ENCODE measurements at places on chromosomes 1 and 21. TPM values are rescaled to one million over a fixed set of nuclear protein-coding genes. Genes with fewer than 3 reads are reported as not detected.
A peak's percentile ranks its signal among the peaks of the same experiment; 100 is the strongest.

DNA sequence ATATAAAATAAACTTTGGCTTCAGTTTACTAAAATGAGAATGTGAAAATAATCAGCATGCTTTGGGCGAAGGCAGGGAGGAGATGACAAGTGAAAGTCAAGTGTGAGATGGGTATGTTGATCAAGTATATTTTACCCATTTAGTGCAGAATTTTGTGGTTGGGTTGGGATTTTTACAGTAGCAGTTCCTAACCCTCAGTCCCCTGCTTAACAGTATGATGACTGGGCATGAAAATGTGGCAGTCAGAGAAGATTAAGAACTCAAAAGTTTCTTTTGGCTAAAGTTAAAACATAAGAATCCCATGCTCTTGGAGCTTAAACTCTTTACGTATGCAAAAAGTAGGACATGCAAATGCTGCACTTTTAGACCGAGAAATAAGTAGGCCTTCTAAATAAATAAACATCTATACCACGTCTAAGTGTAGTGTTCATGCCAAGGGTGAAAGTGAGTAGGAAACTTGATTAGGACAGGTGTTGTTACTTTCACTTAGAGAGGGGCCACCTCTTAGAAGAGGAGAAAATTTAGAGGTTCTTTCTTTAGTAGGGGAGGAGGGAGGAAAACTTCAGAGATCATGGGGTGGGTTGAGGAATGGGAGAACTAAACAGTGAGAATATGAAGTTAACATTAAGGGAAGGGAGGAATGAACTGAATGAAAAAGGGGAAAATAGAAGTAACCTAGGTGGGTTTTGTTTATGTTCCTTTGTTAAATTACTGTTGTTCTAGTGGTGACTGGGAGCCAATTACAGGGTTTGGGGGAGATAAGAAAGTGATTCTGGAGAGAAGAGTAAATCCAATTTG is 127.8 kb downstream of the OSBPL9 start:
- no peak for DNase-seq

DNA sequence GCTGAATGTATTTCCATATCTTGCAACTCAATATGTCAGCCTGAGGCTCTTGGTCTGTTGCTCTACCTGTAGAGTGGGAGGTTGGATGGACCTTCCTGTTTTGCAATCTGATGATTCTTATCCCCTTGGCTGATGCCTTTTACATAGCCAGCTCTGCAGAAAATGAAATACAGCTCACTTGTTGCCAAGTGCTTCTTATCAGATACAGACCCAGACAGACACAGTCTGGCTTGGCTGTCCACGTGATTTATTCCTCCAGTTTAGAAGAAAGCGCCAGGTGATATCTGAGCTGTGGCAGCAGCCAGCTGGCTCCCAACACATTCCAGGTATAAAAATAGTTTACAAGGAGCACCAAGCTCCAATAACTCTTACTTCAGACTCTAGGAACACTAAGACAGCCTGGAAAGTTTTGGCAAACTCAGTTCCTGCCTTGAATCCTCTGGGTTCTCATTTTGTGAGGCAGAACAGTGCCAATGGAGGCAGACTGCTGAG is 479.2 kb upstream of the USP24 start:
- DNase-seq: no peak

DNA sequence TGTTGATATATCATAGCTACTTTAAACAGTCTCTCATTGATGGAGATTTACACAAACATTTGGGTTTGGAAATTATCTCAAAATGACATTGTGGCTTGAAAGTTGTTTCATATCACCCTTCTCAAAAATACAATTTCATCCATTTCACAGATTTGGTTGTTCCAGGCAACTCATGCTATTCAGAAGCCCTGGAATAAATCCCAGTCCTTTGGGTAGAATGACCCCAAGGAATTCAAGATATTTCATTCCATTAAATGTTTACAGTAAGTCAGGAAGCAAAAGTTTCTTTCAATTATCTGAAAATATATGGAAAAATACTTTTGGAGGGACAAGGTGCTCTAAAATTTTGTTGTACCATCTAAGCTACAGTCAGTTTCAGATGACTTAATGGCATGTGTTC is 27.1 kb downstream of the MPZL1 start:
- peak; percentile 17 for DNase-seq

DNA sequence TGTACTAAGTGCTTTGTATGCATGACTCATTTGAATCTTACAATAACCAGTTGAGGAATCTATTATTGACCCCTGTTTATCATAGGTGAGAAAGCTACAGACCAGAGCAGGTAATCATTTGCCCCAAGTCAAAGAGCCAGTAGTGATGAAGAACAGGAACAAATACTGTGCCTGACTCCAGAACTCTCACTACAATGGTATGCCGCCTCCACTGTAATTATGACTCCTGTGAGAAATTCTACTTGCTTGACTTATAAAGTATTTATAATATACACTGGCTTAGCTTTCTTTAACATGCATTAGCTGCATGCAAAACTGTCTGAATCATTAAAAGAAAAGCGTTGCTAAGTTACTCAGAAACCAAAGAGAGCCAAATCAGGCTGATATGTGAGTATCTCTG is 92.6 kb downstream of the ZNF281 start:
- DNase-seq: no peak

GRCh38 chr1:42756956-42757891 is 9.6 kb downstream of the P3H1 start:
- no peak for DNase-seq

DNA sequence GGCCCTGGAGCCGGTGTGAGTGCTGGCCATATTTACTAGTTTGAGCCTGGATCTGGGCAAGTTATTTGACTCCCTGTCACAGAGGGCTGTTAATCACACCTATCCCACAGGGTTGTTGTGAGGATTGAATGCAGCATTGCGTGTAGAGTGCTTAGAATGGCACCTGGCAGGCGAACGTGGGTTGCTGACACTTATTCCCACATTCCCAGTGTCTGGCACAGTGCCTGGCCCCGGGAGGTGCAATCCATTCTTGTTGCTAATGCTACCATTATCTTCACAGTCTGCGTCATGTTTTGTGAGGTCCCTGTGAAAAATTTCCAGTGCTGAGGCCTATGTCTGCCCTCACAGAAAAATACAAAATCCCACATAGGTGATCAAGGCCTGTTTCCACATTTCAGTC is 66.1 kb downstream of the CD2 start:
- peak; percentile 83 for DNase-seq

GRCh38 chr1:169523904-169524303 is 38.2 kb upstream of the SLC19A2 start:
- no peak for DNase-seq

DNA sequence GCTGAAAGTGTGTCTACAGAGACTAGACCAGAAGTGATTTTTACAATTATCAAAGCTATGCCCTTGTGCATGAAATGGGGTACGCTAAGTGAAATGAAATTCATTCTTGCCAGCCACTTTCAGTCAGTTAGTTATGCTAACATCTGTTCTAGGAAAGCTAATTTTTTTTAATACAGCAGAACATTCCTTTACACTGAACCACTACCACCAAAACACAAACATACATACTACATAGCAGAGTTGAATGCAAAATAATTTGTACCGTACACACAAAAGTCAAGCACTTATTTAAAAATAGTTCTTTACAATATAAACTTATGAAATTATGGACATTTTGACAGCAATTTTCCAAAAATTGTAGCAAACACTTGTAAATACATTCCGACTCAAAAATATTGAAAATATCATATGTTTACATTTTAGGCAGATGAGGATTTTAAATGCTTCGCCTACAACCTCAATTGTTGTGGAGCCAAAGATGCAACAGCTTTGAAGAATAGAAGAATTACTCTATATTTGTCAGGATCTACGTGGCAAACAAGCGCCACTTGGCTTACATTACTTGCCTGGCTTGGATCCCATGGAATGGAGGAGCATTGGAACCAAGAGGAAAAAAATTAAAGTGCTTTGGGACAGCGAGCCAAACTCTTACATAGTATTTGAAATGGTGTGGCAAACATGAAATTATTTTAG is 30.6 kb downstream of the WLS start:
- DNase-seq: peak; percentile 73

- DNase-seq: no peak
Measured at GRCh38 chr1:178057141-178057765, 36.7 kb upstream of the RASAL2 start.

- no peak for DNase-seq
Measured at GRCh38 chr21:44795342-44795741, 6.3 kb downstream of the UBE2G2 start.

- DNase-seq: no peak
Measured at GRCh38 chr1:194341587-194341986, 1155.2 kb upstream of the B3GALT2 start.

GRCh38 chr1:82515650-82516049 is 714.9 kb downstream of the ADGRL2 start:
- no peak for DNase-seq

DNA sequence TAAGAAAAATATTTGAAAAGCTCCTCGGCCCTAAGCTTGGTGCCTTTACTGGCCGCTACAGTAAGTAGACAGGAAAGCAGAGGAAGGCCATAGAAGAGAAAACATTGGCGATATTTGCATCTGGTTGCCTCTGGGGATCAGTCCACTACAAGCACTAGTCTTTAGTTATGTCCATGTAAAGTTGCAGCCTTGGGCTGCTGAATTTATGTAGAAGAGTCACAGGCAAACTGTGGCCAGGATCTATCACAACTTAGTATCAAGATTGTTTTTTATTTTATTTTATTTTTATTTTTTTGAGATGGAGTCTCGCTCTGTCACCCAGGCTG is 228.7 kb upstream of the CAMK1G start:
- no peak for DNase-seq

- DNase-seq: peak; percentile 80
Measured at GRCh38 chr1:222757646-222758268, 20.8 kb downstream of the FAM177B start.

GRCh38 chr21:32366191-32366590 is 26.6 kb downstream of the URB1 start:
- no peak for DNase-seq

GRCh38 chr1:228039986-228040385 is 33.2 kb downstream of the WNT3A start:
- no peak for DNase-seq

GRCh38 chr21:45834821-45835293 is 146.7 kb upstream of the COL6A1 start:
- no peak for DNase-seq

DNA sequence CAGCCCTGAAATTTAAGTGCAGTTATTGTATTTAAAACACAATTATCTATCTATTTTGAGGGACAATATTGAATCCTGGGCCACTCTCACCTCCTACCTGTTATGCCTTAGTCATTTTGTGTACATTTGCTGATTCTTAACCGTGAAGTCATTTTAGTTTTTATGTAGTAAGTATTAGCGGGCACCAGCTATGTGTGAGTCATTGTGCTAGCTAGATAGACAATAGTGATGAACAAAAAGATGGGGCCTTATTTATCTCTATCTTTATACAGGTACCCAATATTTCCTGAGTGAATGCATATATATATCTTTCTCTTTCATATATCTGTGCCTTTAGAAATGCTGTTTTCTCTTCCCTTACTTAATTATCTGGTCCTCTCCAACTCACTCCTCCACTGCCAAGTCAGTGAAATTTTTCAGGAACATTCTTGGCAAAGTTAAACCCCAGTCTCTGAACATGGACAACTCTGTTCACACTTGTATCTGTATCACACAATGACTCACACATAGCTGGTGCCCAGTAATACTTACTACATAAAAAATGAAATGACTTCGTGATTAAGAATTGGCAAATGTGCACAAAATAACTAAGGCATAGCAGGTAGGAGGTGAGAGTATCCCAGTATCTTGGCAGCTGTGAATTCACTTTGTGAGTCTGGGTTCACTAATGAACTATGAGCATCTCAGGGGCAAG is 166.0 kb upstream of the C8B start:
- DNase-seq: no peak

- no peak for DNase-seq
Measured at GRCh38 chr1:196649990-196650389, 1.9 kb upstream of the CFH start.

- no peak for DNase-seq
Measured at GRCh38 chr1:1122981-1123480, 7.1 kb upstream of the C1orf159 start.

- no peak for DNase-seq
Measured at GRCh38 chr1:244254467-244254866, 197.2 kb downstream of the ADSS2 start.

- DNase-seq: no peak
Measured at GRCh38 chr1:111571239-111571638, 48.4 kb upstream of the RAP1A start.

- DNase-seq: no peak
Measured at GRCh38 chr1:70440642-70441391, 29.7 kb downstream of the CTH start.

The AIRE gene
- polyA plus RNA-seq: 0.05 TPM

The REN gene
- not detected for polyA plus RNA-seq

The KCNE2 gene
- 0.46 TPM for polyA plus RNA-seq

The NEGR1 gene
- polyA plus RNA-seq: 22.3 TPM

The ARMH1 gene
- 3.2 TPM for polyA plus RNA-seq

The IL19 gene
- not detected for polyA plus RNA-seq

The MYOM3 gene
- 314 TPM for polyA plus RNA-seq

The ATXN7L2 gene
- polyA plus RNA-seq: 21.5 TPM

The DNAJC28 gene
- 2.8 TPM for polyA plus RNA-seq

The ARHGEF16 gene
- polyA plus RNA-seq: 0.67 TPM

The FAM43B gene
- 2.4 TPM for polyA plus RNA-seq

The GJB3 gene
- polyA plus RNA-seq: not detected

The RIMKLA gene
- 0.89 TPM for polyA plus RNA-seq
